EH (cell line): ENCODE measurements at places on chromosomes 4 and X.

GRCh38 chrX:29461039-29461438 lies 754.3 kb upstream of the MAGEB2 start:
- no peak for DNase-seq

DNA sequence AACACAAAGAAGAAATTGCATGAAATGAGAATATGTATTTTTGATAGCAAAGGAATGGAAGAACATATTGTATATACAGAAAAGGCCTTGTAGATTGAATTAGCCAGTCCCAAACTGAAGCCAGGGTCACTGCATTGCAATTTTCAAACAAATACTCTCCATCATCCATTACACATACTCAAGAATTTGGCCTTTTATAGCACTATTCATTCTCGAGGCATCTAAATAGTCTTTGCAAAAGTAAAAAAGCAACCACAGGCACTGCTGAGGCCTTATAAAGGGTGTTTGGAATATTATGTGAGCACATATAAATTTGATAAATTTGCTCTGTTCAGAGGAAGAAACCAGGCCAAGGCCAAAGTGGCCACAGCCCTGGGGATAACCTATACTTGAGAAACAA lies 123.0 kb downstream of the ZNF827 start:
- peak; percentile 81 for DNase-seq

DNA sequence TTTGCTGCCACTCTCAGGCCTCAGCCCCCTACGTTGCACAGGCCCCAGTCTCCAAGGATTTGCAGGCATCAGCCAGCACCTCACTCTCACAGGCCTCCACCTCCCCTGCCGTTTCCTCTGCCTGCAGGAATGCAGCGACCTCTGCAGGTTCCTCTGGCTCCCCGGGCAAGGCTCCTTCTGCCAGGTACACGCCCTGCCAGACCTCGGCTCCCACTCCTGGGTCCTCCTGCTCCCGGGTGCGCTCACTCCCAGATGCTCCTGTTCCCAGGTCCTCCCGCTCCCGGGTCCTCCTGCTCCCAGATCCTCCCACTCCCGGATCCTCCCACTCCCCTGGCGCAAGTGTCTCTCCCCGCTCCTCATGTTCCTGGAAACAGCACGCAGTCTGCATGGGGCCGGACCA lies 144.4 kb upstream of the RADX start:
- DNase-seq, result no peak

DNA sequence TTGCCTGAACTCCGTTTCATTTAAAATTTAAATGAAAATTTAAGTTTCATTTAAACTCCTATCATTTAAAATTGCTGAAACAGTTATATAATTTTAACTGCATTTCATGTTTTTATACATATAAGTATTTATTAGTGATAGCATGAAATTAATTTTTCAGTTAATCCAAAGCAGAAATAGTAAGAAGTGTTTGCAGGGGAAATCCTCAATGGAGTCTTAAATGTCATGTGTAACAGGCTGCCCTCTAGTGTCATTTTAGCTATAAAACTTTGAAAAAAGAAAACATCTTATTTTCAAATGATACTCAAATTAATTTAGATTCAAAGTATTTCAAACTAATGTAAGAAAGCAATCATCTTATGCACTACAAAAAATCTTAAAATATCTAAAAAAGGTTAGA lies 27.2 kb downstream of the TAPT1 start:
- DNase-seq, result peak; percentile 23

GRCh38 chr4:56302760-56303159 lies 84.5 kb downstream of the AASDH start:
- DNase-seq, result peak; percentile 17

DNA sequence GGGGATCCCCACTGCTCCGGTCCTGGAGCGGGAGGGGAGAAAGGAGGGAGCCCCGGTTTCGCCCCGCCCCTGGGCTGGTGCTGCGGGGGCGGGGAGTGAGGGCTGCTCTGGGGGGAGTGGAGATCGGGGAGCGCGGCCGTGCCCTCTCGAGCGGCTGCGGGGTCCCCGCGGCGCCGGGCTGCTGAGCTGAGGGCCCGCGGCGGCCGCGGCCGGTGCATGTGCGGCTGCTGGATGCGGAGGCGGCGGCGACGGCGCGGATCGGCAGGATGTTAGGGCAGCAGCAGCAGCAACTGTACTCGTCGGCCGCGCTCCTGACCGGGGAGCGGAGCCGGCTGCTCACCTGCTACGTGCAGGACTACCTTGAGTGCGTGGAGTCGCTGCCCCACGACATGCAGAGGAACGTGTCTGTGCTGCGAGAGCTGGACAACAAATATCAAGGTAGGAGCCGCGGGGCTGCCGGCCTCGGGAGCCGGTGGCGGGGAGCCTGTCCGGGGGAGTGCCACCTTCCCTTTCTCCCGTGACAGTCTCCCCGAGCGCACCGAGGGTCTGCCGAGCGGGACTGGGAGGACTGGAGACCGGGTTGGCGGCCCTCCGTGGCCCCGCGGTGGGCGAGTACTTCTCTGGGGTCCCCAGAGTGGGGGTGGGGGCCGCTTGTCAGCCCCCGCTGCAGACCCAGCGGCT lies at the start of gene ING2:
Gene ING2 (plus strand): TSS at position 129 of the 681 bp plus-strand sequence. CDS start 138 bp downstream, at position 267.
- peak; percentile 80 for DNase-seq

DNA sequence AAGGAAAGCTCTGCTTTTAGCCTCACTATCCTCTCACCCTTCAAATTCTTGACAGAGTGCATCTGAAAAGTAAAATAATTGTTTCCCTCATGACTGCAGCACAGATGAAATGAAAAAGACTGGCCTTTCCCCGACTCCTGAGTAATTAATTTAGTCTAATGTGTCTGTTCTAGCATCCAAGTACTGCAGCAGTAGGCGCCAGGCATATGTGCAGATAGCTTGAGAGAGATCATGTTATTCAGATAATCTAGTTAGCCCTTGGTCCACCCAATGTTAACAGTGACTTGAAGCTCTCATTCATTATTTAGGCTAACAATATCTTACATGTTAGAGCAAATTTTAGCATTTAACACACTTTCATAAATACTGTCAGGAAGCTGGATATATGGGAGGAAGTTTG lies 54.0 kb downstream of the MAP9 start:
- no peak for DNase-seq

GRCh38 chr4:1749826-1750225 lies 28.5 kb downstream of the TACC3 start:
- no peak for DNase-seq

DNA sequence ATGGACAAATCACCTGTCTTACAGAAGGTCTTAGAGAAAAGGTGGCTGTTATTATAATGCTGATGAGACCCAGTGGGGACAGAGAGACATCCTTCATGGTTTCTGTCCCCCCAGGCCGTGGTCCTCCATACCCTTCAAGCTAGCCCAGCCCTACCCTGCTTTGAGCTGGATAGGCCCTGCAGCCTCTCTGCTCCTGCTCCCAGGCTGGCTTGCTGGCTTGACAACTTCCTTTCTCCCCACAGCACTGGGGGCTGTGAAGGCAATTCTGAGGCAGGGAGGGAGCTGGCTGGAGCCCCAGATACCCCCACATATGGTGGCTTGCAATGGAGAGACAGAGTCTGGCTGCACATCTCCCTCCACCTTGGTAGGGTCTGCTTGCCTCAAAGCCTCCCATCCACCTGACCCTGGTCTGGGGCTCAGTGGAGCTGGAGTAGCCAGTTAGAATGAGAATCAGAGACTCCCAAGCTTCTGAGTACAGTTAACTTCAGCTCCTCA lies 118.2 kb downstream of the PJA1 start:
- no peak for DNase-seq

DNA sequence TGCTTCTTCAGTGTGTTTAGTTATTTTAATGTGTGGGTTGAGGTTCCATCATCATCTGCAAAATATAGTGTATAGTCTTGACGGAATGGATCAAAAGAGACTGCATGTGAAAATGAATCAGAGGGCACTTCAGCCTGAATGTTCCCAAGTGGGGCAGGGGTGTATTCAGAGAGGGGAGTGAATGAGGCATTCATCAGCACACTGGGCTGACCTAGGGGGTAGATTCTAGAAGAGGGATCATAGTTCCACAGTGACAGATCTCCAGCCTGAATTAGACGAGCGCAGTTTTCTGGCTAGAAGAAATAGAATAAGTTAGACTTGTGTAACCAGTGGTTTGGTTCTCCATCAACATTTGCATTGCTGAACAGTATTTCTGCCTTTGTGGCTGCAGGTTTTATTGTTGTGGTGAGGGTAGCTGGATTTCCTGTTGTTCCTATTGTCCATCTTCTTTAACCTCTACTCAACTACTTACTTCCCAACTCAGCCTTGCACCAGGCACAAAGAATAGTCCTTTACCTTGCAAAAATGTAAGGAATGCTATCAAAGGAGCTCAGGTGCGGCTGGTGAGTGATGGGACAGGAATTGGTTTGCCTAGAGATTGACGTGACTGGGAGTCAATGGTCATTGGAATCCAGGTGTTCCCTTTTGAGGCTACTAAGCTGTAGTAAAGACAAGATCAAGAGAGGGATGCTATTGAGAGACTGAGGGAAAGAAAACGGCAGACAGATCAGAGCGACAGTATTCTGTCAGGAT lies 50.9 kb downstream of the NAP1L5 start:
- no peak for DNase-seq

DNA sequence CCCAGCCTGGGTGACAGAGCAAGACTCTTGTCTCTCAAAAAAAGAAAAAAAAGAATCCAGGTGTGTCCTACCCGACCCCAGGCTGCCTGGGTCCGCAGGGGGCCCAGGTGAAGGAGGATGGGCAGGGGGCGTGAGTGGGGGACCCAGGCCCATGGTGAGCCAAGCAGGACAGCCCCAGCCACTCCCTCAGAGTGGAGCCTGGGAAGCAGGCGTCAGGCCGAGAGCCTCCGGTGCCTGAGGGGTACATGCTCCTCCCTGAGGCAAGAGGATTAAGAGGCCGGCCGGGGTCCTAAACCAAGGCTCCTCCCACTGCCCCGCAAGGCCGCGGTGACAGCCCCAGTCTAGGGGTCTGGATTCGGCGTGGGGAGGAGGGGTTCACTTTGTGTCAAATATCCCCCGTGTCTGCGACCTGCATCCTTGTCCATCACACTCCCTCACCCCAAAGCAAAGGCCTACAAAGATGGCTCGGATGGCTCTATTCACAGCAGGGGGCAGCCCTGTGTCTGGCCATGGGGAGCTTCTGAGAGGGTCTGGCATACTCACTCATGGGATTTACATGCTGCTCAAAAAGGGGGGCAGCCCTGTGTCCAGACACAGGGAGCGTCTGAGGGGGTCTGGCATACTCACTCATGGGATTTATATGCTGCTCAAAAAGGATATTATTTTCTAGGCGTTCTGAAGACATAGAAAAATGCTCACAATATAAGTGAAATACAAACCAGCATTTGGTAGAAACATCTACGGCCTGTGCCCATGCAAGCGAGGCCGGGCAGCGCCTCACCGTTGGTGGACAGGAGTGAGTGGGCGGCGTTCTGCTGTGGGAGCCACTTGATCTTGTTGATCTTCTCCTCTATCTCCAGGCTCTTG lies 94.6 kb downstream of the PPP2R2C start:
- no peak for DNase-seq

GRCh38 chr4:150782311-150782710 lies 200.4 kb downstream of the MAB21L2 start:
- peak; percentile 57 for DNase-seq

- DNase-seq, result peak; percentile 88
Measured at GRCh38 chr4:37981844-37982720, 21.9 kb downstream of the PTTG2 start.

DNA sequence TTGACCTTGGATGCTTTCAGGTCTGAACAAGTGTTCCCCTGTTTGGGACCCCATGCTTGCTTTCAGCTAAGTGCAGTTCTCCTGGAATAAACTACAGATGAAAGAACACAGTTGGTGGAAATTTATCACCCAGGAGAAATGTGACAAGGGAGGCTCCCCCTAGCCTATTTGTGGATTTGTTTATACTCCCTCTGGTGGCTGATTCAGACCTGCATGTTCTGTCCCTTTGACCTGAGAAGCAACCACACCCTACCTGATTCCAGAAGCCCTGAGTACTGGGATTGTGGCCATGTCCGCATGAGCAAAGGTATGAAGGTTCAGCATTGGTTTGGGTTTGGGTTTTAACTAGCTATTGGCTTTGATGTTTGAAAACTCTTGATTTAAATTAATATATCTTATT lies 440.9 kb downstream of the MID1IP1 start:
- DNase-seq, result peak; percentile 4

GRCh38 chrX:13092455-13092941 lies 48.1 kb upstream of the FAM9C start:
- no peak for DNase-seq

DNA sequence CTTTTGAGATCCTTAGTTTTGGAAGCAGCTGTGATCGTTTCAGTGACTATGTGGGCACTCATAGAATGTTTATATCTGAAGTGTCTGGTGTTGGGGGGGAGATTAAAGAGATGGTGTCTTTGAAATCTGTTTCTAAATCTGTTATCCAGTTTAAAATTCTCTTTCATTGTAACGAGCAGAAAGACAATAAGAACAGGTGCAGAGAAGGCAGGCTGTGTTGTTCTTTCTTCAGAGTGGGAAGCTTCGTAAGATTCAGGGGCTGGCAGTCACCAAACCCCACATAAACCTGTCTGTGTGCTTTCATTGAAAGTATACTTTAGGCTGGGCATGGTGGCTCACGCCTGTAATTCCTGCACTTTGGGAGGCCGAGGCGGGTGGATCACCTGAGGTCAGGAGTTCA lies 16.3 kb upstream of the DHRSX start:
- no peak for DNase-seq

- DNase-seq, result peak; percentile 18
Measured at GRCh38 chr4:84529169-84529751, 30.2 kb upstream of the NKX6-1 start.

DNA sequence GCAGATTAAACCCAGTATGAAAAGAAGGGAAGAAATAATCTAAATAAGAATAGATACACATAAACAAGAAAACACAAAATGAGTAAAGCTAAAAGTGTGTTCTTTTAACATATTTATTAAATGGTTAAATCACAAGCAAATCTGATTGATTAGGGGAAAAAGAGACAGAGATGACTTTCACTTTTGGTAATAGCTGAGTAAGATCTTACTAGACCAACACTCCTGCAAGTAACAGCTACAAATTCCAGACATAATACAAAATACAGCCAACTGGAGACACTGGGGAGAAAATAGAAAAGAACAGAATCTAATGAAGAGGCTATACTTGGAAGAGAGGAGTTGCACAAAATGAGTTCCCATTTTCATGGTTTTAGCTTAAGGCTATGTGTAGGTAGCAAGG lies 33.5 kb downstream of the OR13H1 start:
- no peak for DNase-seq

GRCh38 chrX:111008126-111008525 lies 87.9 kb upstream of the PAK3 start:
- DNase-seq, result no peak
